ENCODE measurements at places on chromosomes 13 and 19.

- no peak for DNase-seq
Observed at GRCh38 chr13:35159041-35159440, 217.0 kb downstream of the NBEA start.

- peak; percentile 49 for DNase-seq
Observed at GRCh38 chr13:110560601-110561343, 750 bp downstream of the RAB20 start.

- no peak for DNase-seq
Observed at GRCh38 chr13:112854321-112854720, 114.7 kb upstream of the MCF2L start.

GRCh38 chr19:38830039-38830733, 1.4 kb downstream of the ECH1 start:
- no peak for DNase-seq

DNA sequence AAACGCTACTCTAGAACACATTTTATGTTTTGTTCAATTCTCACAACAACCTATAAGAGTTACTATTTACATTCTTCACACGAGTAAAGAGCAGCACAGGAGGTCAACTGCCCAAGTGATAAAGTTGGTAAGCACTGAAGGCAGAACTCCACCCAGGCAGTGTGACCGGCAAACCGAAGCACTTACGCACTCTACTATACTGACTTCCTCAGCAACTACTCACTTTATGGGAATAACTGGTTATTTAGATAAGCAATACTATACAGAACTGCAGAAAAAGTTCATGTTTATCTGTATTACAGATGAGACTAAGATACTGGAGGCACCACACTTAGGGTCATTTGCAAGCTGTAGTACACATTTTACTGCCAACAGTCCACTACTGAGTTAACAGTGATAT, 28.8 kb downstream of the FOXO1 start:
- DNase-seq, result no peak

DNA sequence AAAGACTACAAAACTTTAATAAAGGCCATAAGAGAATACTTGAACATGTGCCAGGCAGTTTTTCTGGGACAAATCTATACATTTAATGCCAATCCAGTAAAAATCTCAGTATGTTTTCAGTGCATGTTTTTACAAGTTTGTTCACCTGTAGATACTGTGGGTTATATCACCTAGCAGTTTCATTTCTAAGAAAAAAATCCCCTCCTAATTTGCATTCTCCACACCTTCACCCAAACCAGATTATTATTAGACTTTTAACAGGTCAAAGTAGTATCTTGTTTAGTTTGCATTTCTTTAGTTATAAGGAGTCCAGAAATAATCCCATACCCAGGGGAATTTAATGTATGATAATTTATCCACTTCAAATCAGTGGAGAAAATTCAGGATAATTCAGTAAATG, 17.0 kb upstream of the LPAR6 start:
- DNase-seq, result no peak

DNA sequence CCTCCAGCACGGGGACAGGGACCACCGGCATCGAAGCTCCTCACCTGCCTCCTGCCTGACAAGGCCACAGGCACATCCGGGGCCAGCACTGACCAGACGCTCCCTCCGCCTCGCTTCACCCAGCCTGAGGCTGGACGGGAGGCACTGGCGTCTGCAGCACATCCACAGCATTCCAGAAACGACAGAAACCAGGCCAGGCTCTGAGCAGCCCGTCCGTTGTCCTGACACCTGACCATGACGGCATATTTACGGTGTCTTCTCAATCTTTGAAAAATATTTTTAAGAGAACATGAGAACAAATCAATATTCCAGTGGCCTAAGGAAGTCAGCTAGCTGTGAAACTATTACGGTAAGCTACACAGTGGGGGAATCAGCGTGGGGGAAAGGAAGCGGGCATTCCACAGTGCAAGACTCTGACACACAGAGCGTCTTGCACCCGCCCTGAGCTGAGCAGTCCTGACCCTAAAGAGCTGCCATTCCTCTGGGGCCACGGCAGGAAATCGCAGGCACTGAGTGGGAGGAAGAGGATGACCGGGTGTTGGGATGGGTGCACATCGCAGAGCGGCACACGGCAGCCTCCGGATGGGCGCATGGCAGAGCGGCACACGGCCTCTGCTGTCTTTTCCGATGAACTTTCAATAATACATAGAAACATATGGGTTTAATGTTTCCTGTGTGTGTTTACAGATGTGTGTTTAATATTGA, 26.8 kb downstream of the RASA3 start:
- no peak for DNase-seq

- no peak for DNase-seq
Observed at GRCh38 chr19:49324801-49325576, at the start of gene SLC6A16. SLC6A16 (minus strand) TSS chr19:49325191; CDS start chr19:49311347, 13,844 bp downstream.

DNA sequence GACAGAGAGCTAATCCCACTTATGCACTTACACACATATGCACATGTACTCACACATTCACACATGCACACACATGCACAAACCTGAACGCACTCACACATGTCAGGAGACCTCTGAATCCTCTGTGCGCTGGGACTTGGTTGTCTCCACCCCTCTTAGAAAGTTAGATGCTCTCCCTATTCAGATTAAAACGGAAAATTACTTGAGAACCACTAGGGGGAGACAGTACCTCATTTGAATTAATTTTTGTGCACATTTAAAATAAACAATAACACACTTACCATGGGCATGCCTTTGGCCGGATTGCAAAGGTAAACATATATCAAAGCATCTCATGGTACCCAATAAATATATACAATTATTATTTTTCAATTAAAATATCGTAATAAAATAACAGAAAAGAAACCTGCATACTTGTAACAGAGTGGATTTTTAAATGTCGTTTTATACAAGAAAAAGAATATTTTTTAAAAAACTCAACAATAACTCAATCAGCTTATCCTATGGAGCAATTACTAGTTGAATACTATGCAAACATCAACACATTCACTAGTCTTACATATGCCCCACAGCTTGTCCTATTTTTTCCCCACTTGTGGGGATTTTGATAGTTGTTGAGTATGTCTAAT, 9.5 kb upstream of the LILRB4 start:
- DNase-seq, result no peak

- DNase-seq, result no peak
Observed at GRCh38 chr19:44851427-44851826, 5.3 kb downstream of the NECTIN2 start.

DNA sequence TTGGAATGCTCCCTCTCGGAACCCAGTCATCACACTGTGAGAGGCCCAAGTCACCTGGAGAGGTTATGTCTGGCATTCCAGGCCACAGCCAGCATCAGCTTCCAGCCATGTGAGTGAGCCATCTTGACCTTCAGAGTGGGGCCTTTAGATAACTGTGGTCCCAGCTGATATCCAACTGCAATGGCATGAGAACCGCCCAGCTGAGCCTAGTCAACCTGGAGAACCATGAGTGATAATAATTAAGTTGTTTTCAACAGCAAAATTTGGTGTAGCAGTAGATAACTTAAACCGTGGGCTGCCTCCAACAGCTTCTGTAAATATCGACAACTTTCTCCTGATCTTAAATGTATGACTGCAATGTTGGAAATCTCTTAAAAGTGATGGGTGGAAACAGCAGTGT, 24.6 kb downstream of the DYRK1B start:
- no peak for DNase-seq

DNA sequence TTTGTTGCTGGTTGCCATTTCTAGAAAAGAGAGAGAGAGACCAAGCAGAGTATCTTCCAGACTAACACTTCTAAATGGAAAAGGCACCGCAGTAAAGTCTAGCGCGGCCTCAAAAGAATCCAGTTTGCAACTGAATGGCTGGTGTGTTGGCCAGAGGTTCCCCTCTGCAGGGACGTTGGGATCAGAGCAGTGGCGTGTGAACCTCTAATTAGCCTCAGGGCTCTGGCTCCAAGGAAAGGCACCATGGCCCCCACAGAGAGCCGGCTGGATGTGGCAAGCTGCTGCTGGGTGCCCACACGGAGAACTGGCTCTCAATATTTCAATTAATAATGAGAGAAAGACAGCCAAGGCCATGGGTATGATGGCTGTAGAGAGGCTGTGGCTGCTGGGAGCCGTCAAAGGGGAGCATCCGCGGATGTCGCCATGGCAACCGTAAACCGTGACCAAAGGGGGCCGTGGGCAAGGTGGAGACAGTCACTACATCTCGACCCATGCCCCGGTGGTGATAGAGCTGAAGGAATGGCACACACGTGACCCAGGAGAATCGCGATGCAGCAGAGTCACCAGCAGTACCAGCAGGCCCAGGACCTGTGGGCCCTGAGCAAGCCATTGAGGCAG, 9.5 kb downstream of the VSTM2B start:
- DNase-seq, result no peak

- no peak for DNase-seq
Observed at GRCh38 chr19:28981518-28981917, 231.4 kb downstream of the UQCRFS1 start.

- DNase-seq, result no peak
Observed at GRCh38 chr13:42615691-42616090, 41.7 kb downstream of the TNFSF11 start.

DNA sequence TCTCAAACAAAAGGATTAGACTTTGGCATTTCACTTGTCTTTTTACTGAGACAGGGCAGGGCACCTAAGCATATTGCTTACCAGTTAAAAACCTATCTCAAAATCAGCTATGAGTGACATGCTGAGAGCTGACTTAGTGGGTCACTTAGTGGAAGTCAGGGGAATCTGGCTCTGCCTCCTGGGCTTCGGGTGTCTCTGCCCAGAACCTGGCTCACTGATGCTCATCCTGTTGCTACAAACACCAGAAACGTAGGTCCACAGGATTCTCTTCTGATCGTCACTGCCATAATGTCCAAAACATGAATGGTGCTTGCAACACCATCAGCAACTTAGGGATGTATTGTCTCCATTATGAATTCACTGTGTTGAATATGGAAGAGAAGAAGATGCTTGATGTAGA, 276.1 kb downstream of the ITGBL1 start:
- no peak for DNase-seq

DNA sequence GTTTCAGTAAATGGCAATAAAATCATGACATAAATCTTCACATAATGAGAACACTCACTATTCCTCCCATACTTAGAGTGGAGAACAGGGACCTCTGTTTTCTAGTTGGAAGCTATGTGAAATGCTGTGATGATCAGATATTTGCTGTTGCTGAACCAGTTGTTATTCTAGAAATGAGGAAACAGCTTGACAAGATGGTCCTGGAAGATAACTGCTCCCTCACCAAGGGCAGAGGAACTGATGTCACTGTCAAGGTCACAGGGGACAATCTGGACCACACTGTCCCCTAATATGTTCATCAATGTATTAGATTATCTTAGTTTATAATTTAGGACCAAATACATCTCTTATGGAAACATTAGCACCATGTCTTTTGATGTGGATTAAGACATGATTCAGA, 1173.3 kb downstream of the PCDH17 start:
- no peak for DNase-seq

GRCh38 chr13:109971006-109971405, 184.6 kb upstream of the IRS2 start:
- no peak for DNase-seq

GRCh38 chr13:91520952-91521351, 122.5 kb downstream of the GPC5 start:
- DNase-seq, result no peak

All from liver (tissue), 10 donors.